ENCODE measurements at places on chromosomes 6 and 20.
A peak's percentile ranks its signal among the peaks of the same experiment; 100 is the strongest.

- no peak for DNase-seq
Measured at GRCh38 chr6:34955442-34955841, 66.4 kb downstream of the ANKS1A start.

DNA sequence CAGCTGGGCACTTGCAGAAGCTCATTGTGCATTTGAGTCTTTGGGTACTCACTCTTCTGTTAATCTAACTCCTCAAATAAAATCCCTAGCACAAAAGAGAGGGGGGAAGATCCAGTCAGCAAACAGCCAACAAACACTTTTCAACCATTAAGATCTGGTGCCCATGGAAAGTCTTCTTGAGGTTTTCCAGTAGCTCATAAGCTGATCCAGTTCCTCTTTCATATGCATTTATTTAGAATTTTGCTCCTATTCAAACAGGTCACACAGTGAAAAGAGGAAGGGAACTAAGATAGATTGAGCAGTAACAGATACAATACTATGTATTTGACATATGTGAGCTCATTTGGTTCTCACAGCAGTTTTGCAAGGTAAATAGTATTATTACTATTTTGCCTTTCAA, 38.6 kb downstream of the HLA-DPB1 start:
- DNase-seq: no peak

DNA sequence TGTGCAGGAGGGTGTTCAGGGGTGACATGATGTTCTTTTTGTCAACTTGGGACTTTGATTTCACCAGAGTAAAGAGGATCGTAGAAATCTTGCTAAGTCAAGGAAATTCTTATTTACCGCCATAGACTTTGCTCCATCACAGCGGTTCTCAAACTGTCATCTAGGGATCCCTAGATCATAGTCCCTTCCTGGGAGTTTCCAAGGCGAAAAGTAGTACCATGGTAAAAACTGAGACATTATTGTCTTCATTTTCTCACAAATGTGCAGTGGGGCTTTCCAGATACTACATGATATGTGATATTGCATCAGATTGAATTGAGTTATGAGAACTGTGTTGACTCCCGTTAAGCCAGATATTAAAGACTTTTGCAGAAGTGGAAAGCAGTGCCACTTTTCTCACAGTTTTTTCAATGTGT, 79.7 kb downstream of the JARID2 start:
- DNase-seq: no peak

DNA sequence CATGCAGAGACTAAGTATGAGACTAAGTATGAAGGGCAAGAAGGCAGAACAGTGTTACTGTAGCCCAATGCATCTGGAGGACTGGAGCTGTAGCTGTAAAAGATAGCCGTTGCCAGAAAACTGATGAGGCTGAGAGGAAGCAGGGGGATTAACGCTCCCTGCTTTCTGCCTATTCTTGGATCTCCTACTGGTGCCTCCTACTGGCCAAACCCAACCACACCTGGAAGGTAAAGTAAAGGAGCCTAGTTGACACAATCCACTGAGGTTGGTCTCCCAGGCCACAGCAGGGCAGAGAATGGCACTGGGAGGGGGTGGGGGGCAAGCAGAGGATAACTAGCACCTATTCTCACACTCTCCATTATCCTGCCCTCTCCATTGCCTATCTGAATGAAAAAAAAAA, 105.0 kb upstream of the MRPS10 start:
- peak; percentile 13 for DNase-seq

DNA sequence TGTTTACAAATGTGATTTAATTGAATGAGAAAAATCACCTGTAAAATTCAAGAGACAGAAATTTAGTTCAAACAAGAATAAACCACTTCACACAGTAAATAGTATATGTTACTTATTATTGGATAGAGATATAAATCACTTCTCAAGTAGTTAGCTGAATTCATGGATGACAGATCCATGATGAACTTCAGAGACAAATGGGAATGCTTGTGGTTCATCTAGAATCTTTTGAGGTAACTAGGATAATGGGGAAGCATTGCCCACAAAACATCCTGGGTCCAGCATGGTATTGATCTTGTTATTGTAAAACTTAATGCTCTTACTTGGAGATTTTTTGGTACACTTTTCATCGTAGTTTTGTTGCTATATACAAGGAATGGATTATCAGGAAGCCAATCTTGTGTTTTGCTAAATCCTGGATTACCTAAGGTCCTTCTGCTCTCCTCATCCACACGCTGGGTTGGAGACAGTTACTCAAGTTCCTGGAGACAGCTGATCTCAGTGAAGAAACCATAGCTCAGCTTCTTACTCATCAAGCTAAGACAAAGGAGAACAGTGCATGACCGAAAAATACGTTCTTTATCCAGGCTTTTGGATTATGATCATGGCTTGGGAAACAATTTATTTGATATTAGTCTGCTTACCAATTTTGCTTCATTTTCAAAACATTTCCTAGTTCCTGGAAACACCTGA, 142.5 kb upstream of the PREP start:
- DNase-seq: no peak

DNA sequence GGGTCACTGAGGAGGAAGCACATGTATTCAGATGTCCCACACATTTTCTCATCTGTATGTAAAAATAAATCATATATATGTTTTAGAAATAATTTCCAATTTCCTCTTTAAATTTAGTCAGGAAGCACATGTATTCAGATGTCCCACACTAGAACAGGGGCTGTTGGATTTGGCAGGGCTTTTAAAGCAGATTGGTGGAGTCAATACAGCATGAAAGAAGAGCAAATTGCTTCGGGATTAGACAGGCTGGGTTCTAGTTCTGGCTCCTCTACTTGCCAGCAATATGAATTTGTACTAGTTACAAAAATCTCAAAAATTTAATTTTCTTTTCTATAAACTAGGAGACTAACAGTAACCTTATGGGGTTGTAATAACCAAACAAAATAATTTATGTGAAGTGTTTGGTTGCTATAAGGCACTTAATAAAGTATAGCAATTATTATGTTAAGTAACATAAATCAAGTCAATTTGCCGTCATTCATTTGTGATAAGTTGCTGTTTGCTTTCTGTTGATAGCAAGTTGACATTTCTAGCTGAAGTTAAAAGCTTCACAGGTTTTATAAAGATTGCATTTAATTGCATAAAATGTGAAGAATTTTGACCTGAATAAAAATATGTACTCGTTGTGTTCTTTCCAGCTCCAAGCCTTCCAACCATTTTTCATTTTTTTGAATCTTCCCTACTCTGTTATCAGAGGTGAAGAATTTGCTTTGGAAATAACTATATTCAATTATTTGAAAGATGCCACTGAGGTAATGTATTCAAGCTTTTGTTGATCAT, 88.9 kb downstream of the CD109 start:
- no peak for DNase-seq

- no peak for DNase-seq
Measured at GRCh38 chr20:34915131-34915530, 38.7 kb downstream of the ACSS2 start.

DNA sequence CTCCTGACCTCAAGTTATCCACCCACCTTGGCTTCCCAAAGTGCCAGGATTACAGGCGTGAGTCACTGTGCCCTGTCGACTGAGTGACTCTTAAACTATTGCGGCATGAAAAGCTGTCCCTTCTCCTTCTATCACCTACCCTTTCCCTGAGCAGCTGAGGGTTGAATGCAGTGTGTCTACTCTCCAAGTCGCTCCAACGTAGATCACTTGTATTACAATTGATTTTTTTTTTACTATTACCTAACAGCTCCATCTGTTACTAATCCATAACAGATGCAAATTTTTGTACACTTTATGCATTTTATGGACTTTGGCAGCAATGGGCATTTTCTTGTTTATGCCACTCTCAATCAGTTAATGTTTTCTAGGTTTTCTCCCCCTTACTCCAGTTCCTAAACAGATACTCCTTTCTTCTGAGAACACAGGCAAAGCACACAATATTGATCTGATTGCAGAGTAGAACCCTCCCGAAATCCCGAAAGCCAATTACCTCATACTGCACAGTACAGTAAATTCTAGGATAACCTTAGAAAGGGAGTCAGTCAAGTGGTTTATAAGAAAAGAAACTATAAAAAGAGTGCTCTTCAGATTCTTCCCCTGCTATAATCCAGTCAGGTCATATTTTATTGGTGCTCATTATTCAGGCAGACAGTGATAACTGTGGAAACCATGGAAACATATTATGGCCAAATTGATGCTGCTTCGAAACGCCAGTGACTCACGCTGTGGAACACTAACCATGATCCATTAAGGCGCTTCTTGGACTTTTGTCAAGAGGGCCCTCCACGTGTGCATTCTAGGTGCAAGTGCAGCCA, 273.0 kb downstream of the ADGB start:
- no peak for DNase-seq

GRCh38 chr20:39619271-39619785, 657.2 kb downstream of the DHX35 start:
- DNase-seq: no peak

All from H1 (cell line).